Activated CD4-positive, alpha-beta T cell treated with anti-CD3 and anti-CD28 coated beads, Interleukin-2, amount 50 U/mL, for 4 hours (primary cell): ENCODE measurements at places on chromosomes 5 and 9.
A peak's percentile ranks its signal among the peaks of the same experiment; 100 is the strongest.

GRCh38 chr9:3586066-3586465, 60.3 kb upstream of the RFX3 start:
- no peak for DNase-seq

- DNase-seq = no peak
Observed at GRCh38 chr9:316382-316965, 101.8 kb downstream of the DOCK8 start.

DNA sequence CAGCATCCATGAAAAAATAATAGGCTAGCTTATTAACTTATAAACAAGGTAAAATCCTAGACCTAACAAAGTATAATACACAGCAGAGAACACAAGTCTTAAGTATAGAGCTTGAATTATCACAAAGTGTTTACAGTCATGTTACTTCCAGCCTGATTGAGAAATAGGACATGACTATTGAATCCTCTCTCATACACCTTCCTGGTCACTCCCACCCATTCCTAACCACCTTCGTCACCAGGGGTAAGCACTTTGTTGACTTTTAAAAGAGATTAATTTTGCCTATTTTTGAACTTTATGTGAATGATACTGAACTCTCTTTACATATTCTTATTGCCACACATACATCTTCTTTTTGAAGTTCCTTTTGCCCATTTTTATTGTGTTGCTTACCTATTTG, 325.8 kb downstream of the PJA2 start:
- no peak for DNase-seq

DNA sequence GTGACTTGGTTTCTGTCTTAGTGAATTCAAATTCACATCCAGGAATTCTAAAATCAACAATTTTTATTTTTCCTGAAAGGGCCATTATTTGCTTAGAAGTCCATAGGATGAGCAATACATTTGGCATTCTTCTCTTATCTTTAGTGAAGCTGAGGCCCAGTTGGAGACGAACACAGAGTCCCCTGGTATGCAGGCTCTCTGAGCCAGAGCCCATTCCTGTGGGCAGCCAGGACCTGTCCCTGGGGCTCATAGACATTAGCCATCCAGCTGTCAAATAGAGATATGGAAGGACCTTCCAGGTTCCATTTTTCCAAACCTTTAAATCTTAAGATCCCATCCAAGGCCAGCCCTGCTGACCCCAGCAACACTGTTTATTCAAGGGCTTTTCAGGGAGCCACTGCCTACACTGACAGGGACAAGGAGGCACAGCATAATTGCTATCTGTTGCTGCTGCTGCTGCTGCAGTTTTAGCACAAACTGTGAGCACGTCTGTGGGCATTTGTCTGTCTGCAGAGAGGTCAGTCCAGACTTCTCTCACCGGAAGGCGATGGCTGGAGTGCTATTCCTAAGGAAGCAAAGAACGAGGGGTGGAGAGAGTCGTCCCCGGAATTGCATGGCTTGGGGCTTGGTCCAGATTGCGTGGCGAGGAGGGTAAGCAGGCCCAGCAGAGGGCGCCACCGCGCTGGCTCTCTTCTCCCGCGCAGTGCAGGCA, 639.0 kb downstream of the CCDC171 start:
- DNase-seq = no peak

DNA sequence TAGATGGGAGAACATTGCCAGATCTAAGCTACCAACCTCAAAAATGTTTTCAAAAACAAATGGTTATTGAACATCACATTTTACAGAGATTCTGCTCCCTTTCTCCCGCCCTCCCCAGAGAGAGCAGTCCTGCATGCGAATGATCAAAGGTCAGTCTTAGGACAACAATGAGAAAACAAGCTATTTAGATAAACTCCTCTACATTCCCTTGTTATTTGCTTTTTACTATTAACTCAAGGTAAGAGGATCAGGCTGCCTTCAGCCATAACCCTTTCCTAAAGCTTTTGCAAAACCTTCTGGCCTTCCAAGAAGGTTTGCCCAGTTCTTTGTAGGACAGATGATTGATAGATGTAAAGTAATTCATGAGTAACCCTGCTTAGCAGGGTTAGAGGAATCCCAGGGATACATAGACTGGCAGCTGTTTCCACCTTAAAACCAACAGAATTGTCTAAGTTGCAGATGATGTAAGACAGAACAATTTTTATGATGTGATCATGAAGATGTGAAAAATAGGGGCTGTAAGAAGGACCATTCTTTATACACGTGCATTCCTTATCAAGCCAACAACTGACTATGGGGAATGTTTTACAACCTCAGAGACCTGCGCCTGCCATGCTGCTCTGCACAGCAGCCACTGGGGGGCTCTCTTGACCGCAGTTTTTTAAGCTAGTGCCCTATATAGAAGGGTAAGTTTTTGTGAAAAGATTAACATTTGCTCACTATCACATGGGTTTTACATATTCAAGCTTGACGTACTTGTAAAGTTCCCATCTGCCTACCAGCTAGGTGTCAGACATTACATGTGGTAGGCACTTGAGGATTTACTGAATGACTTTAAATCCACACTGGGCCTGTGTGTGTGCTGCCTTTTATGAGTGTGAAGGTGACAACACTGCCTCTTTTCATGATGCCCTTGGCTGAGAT, 2.3 kb upstream of the ZNF782 start:
- peak; percentile 68 for DNase-seq

GRCh38 chr9:259405-260404, 45.0 kb downstream of the DOCK8 start:
- no peak for DNase-seq

DNA sequence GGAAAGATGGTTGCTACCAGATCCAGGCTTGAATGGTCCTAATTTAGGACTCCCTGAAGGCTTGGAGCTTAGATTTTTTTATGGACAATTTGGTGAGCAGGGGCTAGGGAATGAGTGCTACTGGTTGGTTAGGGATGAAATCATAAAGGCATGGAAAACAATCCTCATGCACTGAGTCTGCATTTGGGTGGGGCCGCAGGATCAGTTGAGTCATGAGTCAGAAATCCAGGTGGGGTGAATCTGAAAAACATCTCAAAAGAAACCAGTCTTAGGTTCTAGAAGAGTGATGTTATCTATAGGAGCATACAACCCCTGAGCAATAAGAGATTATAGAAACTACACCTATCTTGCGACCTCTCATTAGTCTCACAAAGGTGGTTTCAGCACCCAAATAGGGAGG, 300.0 kb downstream of the KIF4B start:
- no peak for DNase-seq

DNA sequence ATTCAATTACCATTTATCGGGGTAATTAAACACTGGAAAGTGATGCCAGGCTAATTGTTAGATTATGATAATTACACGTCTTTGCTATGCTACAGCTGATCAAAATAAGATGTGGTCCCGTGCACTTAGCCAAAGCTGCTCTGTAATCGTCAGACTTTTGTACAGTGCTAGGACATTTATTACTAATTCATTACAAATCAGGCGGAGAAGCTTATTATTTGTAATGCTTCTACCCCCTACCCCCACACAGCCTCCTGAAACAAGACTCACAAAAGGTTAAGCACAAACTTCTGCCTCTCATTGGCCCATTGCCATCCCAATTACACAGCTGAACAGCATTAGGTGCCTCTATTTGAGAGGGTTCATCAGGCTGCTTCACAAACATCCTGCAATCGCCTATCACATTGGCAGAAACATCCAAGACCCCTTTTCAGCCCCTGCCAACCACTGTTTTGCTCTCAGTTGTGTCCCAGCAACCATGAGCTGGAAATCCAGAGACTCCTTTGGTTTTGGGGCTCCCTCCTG, 232.7 kb downstream of the EFNA5 start:
- no peak for DNase-seq

- no peak for DNase-seq
Observed at GRCh38 chr5:10581424-10581748, 17.5 kb downstream of the ANKRD33B start.

DNA sequence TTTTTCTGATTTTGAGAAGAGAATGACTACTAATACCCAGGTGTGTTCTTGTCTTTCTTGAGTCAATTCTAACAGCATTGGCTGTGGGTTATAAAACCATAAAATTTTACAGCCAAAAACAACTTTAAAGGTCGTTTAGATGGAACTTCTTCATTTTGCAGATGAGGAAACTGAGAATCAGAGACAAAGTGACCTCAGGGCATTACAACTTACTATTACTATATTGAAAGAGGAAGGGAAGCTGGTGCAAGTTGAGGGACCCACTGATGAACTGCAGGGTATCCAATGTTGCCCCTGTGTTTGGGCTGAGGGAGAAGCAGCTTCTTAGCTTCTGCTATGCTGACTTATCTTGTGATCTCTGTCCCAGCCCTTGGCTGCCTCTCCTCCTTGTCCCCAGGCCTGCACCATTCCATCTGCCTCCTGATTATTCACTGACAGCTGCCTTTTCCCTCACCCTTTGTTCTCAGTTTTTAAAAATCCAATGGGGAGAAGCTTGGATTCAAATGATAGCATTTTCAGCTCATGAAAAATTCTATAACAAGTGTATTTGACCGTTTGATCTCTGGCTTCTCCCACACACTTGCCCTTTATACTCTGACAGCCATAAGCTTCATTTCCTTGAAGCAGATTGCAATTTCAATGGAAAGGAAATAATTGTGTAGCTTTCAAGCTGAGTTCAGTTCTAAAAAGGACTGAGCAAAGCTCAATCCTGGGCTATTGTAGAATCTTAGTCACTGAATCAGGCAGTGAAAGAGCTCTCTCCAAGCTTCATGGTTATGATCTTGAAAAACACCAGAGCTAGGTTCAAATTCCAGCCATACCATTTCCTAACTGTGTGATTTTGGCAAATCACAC, 68.5 kb downstream of the TMC1 start:
- no peak for DNase-seq

DNA sequence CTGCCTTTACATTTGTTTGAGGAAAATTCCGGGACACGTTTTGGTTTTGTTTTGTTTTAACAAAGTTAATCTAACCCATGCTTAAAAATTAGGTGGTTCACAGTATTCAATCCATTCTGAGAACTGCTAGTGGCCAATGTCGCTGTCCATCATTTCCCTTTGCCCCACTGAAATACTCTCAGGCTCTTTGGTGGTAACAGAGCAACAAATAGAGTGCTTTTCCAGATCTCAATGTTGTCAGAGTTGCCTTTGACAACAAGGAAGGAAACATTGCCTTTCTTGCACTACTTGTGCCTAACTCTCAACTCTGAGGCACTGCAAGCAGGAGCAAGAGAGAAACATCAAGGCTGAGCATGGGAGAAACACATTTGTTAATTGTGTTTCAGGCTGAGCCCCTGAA, 154.0 kb downstream of the MCTP1 start:
- DNase-seq = no peak

DNA sequence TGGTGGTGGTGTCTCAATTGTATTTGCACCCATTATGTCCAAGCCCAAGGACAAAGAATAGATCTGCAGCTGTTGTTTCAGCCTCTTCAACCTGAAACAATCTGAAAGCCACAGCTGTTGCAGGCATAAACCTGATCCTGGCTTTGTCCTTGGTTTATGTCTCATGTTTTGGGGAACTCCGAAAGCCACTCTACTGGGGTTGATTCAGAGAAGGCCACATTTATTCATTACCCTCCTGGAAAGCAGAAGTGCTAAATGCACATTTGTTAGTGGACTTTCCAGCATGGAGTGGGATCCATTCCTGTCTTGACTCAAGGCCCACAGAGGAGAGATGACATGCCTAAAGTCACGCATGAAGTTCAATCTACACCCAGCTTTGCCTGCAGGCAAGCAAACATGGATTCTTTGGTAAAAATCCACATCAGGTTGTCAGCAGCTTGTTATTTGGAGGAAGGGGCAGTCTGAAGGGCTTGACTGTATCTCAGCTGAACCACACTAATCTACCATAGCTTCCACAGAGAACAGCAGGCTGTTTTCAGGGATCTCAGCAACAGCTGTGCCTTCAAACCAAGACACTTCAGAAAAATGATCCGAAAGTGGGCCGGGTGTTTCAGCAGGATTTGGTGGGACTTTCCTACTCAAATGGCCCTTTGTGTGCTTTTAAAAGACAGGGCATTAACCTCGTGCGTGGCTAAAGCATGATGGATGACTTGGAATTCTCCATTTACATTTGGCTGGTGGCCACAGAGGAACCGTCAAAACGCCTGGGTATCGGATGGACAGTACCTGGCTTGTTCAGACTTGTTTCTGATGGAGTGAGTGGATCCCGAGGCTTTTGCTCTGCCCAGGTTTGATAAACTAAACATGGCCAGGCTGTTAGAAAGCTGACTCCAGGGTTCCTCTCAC, 36.2 kb upstream of the ADAM19 start:
- no peak for DNase-seq

- no peak for DNase-seq
Observed at GRCh38 chr9:123454361-123454760, 98.4 kb downstream of the CRB2 start.

DNA sequence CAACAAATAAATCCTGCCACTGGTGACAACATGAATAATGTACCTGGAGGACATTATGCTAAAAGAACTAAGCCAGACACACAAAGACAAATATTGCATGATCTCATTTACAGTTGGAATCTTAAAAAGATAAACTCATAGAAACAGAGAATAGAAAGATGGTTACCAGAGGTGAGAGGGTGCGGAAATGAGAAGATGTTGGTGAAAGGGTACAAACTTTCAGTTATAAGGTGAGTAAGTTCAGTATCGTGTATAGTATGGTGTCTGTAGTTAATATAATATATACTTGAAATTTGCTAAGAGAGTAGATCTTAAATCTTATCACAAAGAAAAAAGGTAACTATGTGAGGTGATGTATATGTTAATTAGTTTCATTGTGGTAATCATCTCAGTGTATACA, 63.3 kb downstream of the PRRC1 start:
- DNase-seq = no peak

DNA sequence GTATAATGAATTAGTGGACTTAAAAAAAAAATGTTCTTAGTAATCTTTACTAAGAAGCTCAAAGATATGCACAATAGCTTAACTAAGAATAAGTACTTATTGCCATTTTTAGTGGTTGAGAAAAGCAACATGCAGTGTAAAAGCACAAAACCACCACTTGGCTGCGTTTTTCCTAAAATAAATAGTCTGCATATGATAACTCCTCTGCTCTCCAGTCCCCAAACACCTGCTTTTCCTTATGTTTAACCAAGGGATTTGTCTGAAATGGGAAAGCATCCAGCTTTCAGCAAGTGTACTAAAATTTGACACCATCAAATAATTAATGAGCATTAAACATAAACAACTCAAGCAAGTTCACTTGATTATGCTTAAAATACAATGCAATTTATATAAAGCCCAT, 41.4 kb downstream of the PSIP1 start:
- DNase-seq = no peak

DNA sequence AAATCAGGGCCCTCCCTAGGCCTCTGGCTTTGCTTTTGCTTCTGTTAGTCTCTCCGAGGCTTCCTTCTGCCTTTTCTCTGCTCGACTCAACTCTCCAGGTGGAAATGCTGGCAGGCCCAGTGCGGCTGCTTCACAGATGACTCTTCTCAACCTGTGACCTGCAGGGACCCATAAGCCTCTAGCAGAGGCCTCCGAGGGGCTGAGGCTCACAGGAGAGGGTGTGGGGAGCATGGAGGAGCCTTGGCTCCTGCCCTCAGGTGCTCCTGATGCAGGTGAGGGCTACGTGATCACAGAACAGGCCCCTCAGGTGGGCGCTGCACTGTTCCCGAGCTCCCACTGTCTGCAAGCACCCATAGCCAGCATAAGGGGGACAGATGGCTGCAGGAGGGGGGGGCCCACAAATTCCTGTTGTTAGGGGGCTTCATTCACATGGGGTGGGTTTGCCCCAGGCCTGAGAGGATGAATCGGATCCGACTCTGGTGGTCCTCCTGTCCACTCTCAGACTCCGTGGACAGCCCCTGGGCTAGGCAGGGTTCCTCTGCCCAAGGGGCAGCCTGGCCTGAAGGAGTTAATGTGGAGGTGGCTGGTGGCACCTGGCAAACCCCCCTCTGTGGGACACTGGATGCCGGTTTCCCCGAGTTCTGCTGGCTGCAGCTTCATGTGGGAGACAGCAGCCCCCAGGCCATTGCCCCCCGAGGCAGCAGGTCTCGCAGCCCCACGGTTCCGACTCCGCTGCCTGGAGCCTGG, 10.9 kb upstream of the FCN2 start:
- no peak for DNase-seq
